Amniotic stem cell (primary cell): ENCODE measurements at places on chromosomes 6 and 20.

DNA sequence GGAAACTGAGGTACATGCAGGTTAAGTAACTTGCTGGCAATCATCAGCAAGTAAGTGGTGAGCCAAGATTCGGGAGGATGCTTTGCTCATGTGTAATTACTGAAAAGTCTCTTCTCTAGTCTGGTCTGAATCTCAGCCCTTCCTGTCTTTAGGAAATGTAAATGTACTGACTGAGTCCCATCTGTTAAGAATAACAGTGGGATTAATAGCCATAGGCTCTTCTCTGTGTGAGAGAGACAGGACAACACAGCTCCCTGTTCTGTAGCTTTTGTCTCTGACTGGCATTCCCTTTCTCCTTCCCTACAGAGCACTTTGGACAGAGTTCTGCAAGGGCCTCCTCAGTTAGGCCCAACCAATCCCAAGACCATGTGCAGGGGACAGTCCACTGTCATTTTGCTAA is 131.3 kb upstream of the OGFRL1 start:
- no peak for DNase-seq

DNA sequence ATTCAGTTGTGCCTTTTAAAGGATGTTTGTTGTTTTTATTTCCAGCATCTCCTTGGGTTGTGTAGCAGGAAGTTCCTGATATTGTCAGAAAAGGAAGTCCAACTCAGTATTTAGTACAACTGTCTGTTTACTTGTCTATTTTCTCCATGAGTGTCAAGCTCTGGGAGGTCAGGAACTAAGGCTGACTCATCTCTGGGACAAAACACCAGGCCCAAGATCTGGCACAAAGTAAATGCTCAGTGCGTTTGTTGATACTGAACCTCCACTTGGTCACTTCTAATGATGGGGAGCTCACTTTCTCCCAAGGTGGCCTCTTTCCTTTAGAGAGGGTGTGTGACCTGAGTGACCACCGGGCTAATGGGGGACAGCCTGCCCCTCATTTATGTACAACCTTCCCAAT is 12.6 kb upstream of the PIGU start:
- no peak for DNase-seq

DNA sequence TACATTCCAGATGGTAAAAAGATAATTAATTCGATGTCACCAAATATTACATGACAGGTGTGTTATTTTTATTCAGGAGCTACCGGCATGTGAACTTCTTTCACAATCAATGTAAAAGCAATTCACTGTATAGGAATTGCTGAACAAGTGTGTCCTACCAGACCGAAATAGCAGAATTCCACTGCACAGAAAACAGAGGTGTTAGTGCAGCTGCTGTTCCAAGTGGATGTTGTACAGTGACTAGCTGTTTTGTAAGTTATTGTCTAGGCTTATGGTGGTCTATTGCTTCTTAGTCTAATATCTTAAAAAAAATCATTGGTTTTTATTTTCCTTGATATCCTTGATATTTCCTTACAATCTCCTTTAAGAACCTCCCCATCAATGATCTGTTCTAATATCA is 107.4 kb downstream of the COL19A1 start:
- no peak for DNase-seq

- no peak for DNase-seq
These were observed 88.3 kb upstream of the AFDN start for GRCh38 chr6:167738386-167738785.

- no peak for DNase-seq
These were observed at the start of gene ZBP1 for GRCh38 chr20:57620274-57620990. Gene ZBP1, minus strand, starts transcription at chr20:57620426. Its CDS starts 131 bp downstream, at chr20:57620295.

- no peak for DNase-seq
These were observed 20.1 kb downstream of the KCNK17 start for GRCh38 chr6:39294133-39294532.

GRCh38 chr6:157159348-157159747 is 164.0 kb downstream of the TMEM242 start:
- DNase-seq, result no peak

DNA sequence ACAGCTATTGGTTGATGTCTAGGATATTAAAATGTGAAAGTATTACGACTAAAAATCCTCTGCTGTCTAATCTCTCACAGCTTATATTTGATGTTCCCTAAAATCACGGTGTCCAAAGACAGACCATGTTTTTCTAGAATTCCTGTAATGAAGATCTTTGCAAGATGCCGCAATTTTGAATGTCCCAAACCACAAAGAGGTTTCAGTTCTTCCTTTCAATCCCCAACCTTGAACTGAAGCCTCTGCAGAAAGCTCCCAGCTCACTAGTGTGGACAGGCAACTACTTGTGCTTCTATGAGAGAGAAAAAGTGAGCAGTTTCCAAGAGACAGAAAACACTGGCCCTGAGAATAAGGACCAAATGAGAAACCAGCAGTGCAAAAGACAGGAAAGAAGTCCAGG is 370.1 kb downstream of the FOXA2 start:
- no peak for DNase-seq

- no peak for DNase-seq
These were observed 62.6 kb upstream of the THEMIS start for GRCh38 chr6:127963495-127963894.

DNA sequence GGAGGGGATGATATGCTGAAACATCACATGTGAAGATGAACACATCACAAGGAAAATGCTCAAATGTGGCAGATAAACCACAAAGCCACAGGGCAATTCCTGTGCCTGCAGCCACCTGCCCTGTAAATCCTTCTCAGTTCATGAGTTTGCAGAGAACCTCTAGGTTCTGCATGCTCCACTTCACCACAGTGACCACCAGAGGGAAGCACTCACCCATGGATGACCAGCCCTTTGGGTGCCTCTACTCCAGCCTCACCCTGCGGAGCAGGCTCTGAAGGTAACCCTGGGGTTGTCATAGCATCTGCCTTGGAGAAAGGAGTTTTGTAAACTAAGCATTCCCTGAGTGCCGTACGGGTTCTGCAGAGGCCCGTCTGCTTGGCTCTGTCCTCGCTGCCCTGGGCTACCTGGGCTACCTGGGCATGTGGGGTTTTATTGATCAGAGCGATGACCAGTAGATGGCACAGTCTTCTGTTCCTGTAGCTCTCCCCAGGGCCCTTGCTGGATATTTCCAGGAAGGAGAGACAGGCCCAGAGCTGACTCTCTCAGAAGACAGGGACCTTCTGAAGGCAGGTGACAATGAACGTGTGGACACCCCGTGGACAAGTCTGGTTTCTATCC is 31.7 kb upstream of the CST1 start:
- DNase-seq, result peak; percentile 14

GRCh38 chr20:38353316-38353715 is 7.0 kb downstream of the LBP start:
- no peak for DNase-seq

- no peak for DNase-seq
These were observed 16.1 kb upstream of the ZNF217 start for GRCh38 chr20:53609491-53610445.

GRCh38 chr6:16883414-16883813 is 122.2 kb upstream of the ATXN1 start:
- DNase-seq, result no peak

DNA sequence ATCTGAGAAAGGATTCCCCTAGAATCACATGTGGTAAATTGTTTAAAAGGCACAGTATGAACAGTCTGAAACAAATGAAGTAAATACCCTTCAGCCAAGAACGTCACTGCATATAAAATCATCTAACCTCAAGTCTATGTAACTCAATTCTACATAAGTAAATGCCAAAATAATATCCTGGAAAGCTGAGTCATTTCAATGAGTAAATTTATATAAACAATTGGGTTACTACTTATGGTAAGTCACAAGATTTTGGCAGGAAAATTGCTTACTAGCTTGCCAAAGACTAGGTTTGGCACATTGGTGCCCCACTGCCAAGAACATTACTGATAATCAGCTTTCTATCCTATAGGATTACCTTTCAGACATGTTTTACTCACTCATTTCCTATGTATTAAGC is 8.4 kb downstream of the GMDS start:
- peak; percentile 70 for DNase-seq

- DNase-seq, result no peak
These were observed 113.1 kb downstream of the SOBP start for GRCh38 chr6:107603006-107603370.

GRCh38 chr6:21504790-21505189 is 88.8 kb upstream of the SOX4 start:
- no peak for DNase-seq

- no peak for DNase-seq
These were observed 145.1 kb upstream of the FKBP1C start for GRCh38 chr6:63066055-63066704.

DNA sequence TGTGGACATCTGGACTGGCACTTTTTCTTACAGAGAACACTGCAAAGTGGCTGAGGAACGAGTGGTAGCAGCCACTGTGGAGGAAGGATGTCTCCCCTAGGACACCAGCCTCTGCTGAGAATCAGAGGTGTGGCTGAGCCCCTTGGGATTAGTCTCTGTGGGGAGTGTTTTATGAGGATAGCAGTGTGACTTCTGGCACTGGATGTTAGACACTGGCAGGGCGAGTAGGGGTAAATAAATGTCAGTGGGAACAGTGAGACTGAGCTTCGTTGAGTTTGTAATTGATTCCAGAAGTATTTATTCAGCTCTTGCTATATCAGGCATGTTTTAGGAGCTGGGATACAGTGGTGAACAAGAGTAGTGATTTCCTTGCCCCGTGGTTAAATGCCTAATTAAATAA is 124.0 kb downstream of the JARID2 start:
- no peak for DNase-seq

DNA sequence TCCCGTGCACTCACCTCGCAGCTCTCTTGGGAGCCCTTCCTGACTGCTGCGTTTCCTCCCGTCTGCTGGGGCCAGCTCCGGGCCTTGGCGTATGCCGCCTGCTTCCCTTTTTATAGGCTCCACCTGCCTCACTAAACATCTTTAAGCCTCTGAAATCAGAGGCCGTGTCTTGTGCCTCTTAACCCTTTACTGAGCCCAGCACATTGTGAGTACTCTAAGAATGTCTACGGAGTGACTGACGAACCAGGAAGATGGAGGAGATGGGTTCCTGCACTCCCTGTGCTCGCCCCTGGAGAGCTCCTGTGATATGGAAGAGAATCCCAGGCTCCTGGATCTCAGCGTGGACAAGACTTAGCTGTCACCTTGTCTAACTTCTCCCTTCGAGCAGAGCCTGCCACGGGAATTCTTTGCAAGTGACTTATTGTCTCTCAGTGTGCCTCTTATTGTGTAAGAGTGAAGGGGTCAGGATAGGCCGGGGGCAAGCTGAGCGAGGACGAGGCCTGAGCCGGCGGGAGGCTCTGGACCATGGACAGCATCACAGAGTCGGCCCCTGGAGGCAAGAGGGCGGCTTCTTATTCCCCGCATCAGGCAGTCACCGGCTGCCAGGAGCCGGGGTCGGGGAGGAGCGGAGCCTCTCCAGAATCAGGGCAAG is 70.9 kb upstream of the CCDC167 start:
- DNase-seq, result no peak

- no peak for DNase-seq
These were observed 687.7 kb upstream of the MARCKS start for GRCh38 chr6:113169484-113169883.

GRCh38 chr20:9110365-9110764 is 41.5 kb downstream of the PLCB4 start:
- DNase-seq, result no peak

DNA sequence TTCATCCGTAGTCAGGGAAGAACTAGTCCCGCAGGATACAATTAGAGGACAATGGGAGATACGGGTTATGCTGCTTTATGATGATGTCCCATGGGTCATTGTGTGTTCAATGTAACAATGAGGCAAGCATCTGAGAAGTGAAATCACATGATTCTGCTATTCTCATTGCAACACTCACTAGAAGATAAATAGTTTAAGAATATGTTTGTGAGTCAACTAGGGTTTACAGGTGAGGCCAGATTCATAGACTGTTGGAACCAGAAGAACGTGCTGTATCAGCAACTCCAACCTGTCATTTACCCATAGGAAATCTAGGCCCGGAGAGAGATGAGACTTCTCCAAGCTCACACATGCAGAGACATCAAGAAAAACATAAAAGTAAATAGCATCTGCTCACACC is 80.8 kb downstream of the SCML4 start:
- DNase-seq, result no peak

DNA sequence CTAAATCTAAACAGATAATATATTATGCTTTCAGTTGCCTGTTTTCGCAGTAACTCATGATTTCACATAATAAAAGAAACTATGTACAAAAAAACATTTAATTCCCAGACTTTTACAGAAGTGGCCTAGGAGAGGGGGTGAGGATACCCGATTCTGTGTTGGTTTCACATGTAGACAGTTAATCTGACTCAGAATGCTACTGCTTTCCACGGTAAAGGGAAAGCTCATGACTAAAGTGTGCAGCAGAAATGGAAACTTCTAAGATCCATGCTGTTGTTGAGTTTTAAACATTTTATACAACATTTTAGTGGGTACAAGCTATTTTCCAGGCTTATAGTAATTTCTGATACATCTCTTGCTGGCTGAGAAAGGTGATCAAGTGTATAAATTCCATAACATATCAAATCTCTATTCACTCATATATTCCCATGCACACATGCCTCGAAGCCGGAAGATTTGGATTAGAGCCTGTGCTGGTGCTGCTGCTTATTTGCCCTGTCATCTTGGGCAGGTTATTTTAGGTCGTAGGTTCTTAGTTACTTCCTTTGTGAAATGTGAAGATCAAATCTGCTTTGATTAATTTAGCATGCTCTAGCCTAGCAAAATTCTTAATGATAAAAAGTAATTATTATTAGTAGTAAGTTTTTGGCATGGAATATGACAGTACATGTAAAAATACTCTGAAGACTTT is 896.7 kb upstream of the MAP3K7 start:
- DNase-seq, result no peak

DNA sequence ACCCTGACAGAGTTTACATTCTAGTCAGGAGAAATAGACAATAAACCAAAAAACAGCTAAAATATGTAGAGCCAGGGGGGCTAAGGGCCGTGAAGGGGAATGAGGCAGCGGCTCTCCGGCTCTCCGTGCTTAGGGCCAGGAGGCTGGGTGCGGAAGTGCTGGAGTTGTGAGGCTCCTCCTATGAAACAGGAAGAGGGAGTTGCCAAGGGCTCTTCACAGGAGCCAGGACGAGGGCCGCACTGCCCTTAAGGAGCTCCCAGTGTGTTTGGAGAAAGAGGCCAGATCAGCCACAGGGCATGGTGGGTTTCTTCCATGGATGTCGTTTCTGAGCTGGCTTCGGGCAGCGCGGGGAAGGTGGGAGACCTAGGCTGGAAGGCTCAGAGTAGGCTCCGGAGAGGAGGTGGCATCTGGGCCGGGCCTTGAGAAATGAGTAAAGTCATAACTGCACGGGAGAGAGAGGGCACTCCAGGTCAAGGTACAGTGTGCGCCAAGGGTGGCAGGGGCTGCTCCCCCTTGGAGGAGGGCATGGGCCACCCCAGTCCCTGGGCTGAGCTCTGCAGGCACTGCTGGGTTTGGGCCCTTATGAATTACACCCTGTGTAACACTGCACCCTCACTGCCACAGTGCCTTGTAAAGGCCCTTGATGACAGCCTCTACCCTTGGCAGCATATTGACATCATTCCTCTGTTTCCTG is 20.8 kb upstream of the MLN start:
- DNase-seq, result no peak
